ENCODE measurements at places on chromosomes 1 and 21. TPM values are rescaled to one million over a fixed set of nuclear protein-coding genes. Genes with fewer than 3 reads are reported as not detected.

Gene FCRL5
- total RNA-seq = 1.7 TPM

Gene MRPL39
- total RNA-seq = 31.6 TPM

Gene GPR25
- total RNA-seq = 0.49 TPM

Gene NLRP3
- total RNA-seq = 4.6 TPM

DNA sequence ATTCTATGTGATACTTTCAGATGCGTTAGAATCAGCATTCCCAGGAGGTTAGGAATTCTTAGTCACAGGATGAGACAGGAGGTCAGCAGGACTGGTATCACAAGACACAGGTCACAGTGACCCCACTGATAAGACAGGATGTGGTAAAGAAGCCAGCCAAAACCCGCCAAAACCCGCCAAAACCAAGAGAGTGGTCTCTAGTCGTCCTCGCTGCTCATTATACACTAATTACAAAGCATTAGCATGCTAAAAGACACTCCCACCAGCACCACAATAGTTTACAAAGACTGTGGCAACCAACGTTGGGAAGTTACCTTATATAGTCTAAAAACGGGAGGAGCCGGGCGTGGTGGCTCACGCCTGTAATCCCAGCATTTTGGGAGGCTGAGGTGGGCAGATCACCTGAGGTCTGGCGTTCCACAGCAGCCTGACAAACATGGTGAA is 13.9 kb upstream of the ACTA1 start:
- no peaks in the 10 kb centered on the region for H3K4me1 ChIP-seq
- no peak for DNase-seq
- H3K4me3 ChIP-seq = no peak overlapping the region
- H3K36me3 ChIP-seq = peaks cover 10% of the 10 kb centered on the region
- no peaks in the 10 kb centered on the region for H3K27me3 ChIP-seq

GRCh38 chr1:118101515-118101844 is 83.5 kb downstream of the SPAG17 start:
- no peak for DNase-seq
- H3K4me1 ChIP-seq = no peaks in the 10 kb centered on the region
- no peaks in the 10 kb centered on the region for H3K27me3 ChIP-seq
- H3K4me3 ChIP-seq = no peak overlapping the region

DNA sequence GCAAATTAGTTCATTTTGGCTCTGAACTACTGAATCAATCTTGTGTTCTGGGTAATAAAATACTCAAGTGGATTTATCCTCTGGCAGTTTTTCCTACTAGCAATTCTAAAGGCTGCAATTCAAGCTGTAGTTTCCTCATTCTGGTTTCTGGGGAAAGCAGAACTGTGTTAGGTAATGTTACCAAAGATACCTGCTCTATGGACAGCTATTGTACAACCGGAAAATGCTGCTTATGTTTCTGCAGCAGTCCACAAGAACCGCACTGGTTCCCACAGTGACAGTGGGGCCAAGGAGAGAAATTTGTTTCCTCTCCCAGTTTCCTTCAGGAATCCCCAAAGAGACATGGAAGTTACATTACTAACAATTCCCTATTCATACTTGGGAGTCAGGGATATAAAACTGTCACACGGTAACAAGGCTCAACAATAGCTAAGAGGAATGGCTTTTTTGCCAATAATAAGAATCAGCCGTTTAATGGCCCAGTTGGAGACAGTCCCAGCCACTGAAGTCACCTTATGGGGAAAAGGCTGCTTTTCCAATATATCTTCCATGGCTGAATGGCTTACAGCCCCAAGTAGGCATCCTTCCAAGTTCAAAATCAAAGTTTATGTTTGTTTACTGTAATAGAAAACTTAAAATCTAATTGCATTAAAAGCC is 52.6 kb downstream of the PCNX2 start:
- H3K27ac ChIP-seq = no peak overlapping the region
- no peak for DNase-seq
- H3K36me3 ChIP-seq = no peaks in the 10 kb centered on the region
- H3K27me3 ChIP-seq = no peaks in the 10 kb centered on the region
- no peak overlapping the region for H3K4me3 ChIP-seq

DNA sequence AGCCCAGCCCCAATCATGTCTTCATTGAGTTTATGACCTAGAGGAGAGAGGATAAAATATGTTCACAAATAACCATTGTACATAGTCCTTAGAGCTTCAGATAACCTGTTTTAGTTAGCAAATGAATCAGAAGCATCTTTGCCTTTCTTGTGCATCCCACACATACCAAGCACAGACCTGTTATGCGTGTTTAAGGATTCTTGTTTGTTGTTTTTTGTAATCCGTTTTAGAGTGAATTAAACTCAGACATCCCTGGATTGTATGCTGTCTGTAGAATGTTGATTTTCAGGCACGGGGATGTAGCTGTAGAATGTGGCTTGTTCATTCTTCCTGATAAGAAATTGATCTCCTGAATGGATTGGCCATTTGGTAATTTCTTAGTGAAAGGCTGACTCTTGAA is 135.8 kb downstream of the EDEM3 start:
- H3K27ac ChIP-seq = no peak overlapping the region
- no peaks in the 10 kb centered on the region for H3K27me3 ChIP-seq
- H3K4me3 ChIP-seq = no peak overlapping the region
- peaks cover 3% of the 10 kb centered on the region for H3K36me3 ChIP-seq
- peaks cover 30% of the 10 kb centered on the region for H3K4me1 ChIP-seq

DNA sequence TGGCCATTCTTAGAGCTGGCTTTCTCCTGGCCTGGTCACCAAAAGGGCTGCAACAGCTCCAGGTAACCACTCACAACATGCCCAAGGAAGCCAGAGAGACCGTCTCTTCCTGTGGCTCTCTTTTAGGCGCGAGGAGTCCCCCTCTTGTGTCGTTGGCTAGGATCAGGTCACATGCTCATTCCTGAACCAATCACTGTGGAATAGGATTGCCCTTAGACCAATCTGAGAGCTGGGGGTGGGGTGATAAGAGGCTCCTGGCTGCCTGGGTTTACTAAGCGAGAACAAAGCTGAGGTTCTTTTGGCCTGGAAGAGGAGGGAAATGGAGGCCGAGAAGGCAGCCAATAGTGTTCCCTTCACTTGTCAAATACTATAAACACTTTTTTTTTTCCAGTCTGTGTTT is 452.1 kb upstream of the PROX1 start:
- no peak overlapping the region for H3K4me3 ChIP-seq
- no peaks in the 10 kb centered on the region for H3K27me3 ChIP-seq
- no peaks in the 10 kb centered on the region for H3K4me1 ChIP-seq

DNA sequence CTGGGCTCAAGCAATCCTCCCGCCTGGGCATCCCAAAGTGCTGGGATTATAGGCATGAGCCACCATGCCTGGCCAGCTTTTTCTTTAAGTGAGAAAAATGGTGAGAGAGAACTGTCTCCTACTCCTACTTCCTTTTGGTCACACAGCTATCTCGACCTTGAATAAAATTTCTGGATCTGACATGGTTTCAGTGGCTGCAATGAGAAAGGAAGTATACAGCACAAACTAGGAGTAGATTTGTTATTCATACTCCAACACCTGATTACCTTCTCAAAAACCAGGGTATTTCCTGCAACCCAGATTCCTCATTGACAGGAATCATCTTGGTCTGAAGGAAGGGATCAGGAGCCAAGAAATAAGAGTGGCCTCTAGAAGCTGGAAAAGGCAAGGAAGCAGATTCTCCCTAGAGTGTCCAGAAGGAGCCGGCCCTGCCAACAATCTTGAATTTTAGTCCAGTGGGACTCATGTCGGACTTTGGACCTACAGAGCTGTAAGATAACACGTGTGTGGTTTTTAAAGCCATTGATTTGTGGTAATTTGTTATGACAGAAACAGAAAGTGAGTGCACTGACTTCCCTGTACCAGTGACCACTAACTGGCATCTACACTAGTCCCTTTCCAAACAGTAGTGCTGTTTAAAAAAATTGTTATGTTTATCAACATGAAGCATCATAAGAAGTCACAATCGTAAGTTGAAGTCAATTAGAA is 516.6 kb downstream of the SMYD3 start:
- no peaks in the 10 kb centered on the region for H3K27me3 ChIP-seq
- no peak for DNase-seq
- no peak overlapping the region for H3K4me3 ChIP-seq
- no peak overlapping the region for H3K27ac ChIP-seq

- no peak for DNase-seq
- no peaks in the 10 kb centered on the region for H3K36me3 ChIP-seq
- no peaks in the 10 kb centered on the region for H3K27me3 ChIP-seq
- no peak overlapping the region for H3K4me3 ChIP-seq
- H3K4me1 ChIP-seq = peaks cover 8% of the 10 kb centered on the region
- H3K27ac ChIP-seq = no peak overlapping the region
Observed at GRCh38 chr1:38267037-38268036, 220.7 kb upstream of the POU3F1 start.

DNA sequence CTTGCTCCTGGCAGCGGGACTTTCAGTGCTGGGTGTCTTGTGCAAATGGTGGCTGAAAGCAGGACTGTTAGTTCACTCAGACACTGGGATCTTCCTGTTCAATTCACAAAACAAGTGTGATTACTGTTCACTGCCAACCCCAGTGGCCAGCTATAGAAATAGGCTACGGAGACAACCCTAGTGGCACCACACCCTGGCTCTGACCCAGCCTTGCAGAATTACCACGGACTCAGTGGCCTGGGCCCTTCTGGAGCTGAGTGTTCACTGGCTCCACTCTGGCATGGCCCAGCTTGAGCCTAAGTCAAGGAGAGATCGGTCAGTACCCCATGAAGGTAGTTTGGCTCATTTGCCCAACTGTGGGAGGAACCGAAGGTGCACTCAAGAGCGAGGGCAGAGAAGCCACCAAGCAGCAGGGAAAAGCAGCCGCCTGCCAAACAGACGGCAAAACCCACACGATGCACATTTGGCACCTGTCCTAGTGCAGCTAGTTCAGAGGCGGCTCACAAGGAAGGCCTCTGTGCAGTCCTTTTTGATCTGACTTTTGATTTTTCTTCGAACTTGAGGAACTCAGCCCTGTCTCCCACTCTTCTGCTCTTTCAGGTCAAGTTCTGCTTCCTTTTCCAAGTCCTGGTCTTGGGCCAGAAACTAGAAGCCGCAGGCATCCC is 5.9 kb downstream of the KIAA2013 start:
- peaks cover 9% of the 10 kb centered on the region for H3K4me1 ChIP-seq
- DNase-seq = no peak
- H3K27me3 ChIP-seq = no peaks in the 10 kb centered on the region
- peaks cover 6% of the 10 kb centered on the region for H3K36me3 ChIP-seq
- no peak overlapping the region for H3K4me3 ChIP-seq

GRCh38 chr1:218547957-218548730 is 203.0 kb downstream of the TGFB2 start:
- no peak overlapping the region for H3K4me3 ChIP-seq
- H3K27me3 ChIP-seq = no peaks in the 10 kb centered on the region
- peak; percentile 48 for DNase-seq

DNA sequence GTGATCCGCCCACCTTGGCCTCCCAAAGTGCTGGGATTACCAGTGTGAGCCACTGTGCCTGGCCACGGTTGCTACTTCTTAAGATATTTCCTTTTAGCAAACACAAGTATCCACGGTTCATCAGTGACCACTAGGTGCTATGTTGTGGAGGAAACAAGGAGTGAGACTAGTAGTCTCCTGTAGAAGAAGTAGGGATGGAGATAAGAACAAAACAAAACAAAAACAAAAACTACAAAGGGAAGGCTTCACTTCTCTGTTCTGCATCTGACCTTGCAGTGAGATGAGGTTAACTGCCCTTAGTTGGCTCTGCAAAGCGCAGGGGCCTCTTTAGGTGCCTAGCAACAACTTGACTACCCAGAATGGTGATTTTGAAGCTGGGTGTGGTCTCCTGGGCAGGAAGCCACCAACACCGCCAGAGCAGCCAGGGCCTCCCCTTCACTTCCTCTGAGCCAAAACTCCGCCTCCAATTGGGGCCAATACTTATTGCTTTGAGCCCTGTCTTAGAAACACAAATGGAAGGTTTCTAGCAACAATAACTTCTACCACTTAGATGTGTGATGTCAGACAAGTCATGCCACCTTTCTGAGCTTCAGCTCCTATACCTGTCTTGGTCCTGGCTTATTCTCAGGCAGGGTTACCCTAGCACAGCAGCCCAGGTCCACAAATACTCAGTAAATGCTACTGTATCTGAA is 12.8 kb upstream of the CDC42 start:
- no peak overlapping the region for H3K4me3 ChIP-seq
- DNase-seq = peak; percentile 91
- H3K4me1 ChIP-seq = peaks cover 13% of the 10 kb centered on the region
- H3K27ac ChIP-seq = peak overlapping the region; percentile 11
- no peaks in the 10 kb centered on the region for H3K36me3 ChIP-seq

GRCh38 chr21:39866093-39866492 is 1.1 kb upstream of the PCP4 start:
- H3K36me3 ChIP-seq = no peaks in the 10 kb centered on the region
- H3K4me3 ChIP-seq = no peak overlapping the region
- peaks cover 5% of the 10 kb centered on the region for H3K27me3 ChIP-seq
- no peak overlapping the region for H3K27ac ChIP-seq
- peaks cover 10% of the 10 kb centered on the region for H3K4me1 ChIP-seq

Data from lung (tissue), 17 donors.